H54 (cell line): ENCODE measurements at places on chromosomes 7 and 10.

- no peak for DNase-seq
Observed at GRCh38 chr7:78412216-78412858, 613.8 kb downstream of the PHTF2 start.

GRCh38 chr10:18500576-18500975 is 150.8 kb downstream of the NSUN6 start:
- no peak for DNase-seq

DNA sequence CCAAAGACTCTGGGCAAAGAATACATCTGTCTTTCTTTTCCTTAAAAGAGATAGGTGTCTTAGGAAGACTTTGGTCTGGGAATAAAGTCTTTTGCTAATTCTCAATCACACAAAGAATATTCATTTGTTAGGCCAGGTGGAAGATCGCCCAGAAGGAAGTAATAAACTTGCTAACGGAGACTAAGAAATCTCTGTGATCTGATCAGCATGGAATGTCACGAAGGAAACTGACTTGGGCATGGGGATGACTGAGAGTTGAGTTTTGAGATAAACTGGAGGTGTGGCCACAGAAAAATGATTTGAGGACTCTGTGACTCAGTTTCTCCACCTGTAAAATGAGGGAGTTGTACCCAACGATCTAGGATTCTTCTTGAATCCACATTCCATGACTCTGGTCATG is 161.1 kb upstream of the SVIL start:
- no peak for DNase-seq

DNA sequence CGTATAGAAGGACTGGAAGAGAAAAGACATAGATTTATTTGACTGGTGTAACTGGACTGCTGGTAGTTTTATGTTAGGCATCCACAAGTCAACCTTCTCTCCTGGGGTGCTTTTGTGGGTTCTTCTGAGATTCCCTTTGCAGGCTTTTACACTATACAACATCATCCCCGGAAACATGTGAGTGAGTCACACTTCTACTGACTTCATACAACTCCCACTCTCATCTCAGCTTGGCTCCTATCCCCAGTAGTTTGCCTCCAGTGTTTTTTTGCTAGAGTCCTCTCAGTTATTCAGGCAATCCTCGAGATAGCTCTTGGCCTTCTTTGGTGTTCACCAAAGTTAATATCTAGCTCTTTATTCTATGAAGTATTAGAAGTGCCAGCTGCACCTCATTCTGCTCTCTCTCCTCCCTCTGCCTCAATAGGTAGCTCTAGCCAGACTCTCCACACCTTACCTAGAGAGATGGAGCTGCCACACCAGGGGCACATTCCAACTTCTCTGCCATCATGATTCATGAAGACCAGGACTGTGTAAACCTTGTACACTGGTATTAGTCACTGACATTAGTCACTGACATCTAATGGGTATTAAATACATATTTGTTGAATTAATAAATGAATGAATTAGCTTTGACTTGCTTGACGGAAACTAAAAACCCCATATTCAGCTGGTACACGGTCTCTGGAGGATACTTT is 281.9 kb downstream of the PPP1R3A start:
- no peak for DNase-seq
